ENCODE measurements at places on chromosomes 2 and 18.

GRCh38 chr18:39272230-39272629, 1706.6 kb upstream of the CELF4 start:
- no peak for DNase-seq

DNA sequence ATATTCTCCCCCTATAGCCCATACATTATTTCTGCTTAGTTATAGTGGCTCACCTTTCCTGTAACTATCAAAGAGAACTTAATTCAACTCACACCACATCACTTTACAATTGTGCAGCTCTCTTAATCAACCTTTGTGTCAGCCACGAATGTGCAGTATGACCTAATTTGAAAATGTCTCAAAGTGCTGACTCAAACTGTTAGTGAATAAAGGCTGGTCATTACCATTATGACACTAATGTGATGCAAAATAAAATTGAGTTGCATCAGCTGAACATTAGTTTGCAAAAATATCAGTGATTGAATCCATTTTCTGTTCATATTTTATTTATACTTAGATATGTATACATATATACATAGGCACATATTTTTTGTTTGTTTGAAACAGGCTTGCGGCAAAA, 251.8 kb downstream of the MEIS1 start:
- DNase-seq: no peak

GRCh38 chr18:46518438-46518837, 138.6 kb downstream of the LOXHD1 start:
- DNase-seq: no peak

- DNase-seq: no peak
Observed at GRCh38 chr2:213036836-213037235, 114.6 kb downstream of the IKZF2 start.

DNA sequence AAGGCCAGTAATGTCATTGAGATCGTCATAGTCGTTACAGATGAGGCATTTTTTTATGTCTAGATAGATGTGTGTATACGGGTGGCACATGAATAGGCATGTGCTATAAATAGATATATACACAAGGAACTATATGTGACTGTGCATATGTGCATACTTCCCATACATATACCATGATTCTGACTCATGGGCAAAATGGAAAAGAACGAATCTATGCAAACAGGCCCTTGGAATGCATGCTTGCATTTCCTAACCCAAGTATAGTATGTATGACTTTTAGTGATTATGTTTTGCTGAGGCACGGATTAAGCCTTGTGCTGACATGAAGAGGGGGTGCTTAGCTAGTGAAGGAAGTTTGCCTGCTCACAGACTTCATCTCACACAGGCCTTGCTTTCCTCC, 111.7 kb downstream of the BCL11A start:
- no peak for DNase-seq

DNA sequence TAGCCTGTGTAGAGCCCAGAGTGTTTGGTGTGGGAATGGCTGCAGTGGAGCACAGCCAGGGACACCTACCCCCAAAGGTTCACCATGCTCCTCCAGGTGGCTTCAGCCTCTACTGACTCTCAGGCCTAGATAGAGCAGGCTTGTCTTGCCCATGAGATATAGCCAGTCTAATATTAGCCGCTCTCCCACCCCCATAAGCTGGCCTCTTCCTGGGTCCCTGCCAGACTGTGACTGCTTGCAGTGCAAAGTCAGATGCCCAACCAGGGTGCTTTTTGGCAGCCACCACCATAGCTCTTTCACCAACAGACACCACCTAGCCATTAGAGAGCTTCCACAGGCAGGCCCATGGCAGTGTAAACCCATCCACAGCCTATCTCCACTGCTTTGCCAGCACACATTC, 405.3 kb downstream of the MBD2 start:
- no peak for DNase-seq

DNA sequence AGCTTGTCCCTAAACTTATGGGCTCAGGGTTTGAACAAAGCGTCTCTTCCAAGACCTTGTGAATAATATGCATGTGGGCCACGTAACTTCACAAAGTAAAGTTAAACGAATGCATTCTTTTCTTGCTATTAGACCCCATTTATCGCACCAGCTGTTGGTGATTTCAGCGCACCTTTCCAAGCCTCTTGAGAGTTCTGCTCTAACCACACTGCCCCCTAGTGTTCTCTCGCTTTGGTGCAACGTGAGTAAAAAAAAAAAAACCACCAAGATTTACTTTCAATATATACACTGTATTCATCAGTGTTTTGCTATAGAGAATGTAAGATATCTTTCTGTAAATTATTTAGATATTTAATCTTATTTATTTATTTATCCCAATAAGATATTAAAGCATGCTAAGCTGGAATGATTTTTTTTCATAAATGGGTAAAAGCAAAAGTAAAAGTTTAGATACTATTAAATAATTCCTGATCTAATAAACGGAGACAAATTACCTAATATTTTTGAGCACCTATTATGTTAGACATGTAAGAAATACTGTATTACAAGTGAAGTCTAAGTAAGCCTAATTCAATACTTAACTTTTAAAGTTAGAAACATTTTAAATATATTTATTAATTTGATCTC, 459.5 kb downstream of the DLGAP1 start:
- DNase-seq: peak; percentile 66

GRCh38 chr2:181575024-181575649, 81.8 kb downstream of the CERKL start:
- DNase-seq: no peak

- DNase-seq: peak; percentile 91
Observed at GRCh38 chr2:230219419-230220331, at the start of gene SP110. Gene SP110 (minus strand): TSS chr2:230219984. CDS start chr2:230216927, 3,057 bp downstream.

- no peak for DNase-seq
Observed at GRCh38 chr2:97957432-97958183, 38.1 kb downstream of the TMEM131 start.

DNA sequence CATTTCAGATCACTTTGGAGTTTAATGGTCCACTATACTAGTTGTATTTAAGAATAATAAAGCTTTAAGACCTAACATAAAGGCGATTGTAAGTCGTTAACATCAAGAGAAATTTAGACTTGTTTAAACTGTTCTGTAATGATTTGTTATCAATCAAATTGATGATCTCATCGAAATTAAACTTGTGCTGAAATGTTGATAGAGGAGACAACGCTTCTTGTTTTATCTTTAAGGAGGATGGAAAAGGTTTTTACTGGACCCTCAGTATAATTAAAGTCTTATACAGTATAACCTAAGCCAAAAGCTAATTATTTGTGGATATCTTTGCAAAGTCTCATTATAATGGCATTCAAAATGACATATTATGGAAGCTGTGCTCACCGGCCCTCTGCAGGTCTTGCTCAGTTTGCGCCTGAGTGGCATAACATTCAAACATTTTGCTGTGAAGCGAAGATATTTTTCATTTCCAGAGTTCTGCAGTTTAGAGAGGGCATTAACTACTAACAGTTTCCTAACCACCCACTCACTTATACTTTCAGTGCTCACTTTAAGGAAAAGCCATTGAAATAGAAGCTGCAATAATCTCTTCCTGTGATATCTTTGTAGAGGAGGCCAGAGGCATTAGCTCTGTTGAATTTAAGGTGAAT, 1.4 kb upstream of the SERTAD2 start:
- DNase-seq: no peak

DNA sequence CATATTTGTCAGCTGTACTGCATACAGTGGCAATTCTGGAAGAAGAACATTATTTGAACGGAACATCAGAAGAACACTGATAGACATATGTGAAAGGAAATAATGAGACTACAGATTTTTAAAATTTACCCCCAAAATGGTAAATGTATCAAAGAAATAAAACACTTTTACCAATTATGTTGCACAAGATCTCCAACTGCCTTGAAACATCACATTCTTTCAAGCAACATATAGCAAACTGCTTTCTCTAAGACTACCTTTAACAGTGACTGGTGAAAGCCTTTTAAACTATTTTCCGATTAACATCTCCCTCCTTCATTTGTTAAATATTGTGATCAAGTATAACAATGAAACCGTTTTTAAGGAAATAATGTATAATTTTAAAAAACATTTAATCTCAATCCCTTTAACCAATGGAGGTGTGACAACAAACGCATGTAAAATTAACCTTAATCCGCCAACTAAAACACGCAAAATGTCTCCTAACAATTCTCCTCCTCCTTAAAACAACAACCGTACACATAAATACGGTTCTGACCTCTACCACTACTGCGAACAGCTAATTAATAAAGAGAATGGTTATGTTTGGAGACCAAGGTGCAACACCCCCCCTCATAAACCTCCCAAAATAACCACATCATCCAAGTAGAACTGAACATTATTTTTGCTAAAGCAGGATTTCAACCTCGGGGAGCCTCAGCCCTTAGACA, 2.4 kb downstream of the FBXO11 start:
- no peak for DNase-seq

DNA sequence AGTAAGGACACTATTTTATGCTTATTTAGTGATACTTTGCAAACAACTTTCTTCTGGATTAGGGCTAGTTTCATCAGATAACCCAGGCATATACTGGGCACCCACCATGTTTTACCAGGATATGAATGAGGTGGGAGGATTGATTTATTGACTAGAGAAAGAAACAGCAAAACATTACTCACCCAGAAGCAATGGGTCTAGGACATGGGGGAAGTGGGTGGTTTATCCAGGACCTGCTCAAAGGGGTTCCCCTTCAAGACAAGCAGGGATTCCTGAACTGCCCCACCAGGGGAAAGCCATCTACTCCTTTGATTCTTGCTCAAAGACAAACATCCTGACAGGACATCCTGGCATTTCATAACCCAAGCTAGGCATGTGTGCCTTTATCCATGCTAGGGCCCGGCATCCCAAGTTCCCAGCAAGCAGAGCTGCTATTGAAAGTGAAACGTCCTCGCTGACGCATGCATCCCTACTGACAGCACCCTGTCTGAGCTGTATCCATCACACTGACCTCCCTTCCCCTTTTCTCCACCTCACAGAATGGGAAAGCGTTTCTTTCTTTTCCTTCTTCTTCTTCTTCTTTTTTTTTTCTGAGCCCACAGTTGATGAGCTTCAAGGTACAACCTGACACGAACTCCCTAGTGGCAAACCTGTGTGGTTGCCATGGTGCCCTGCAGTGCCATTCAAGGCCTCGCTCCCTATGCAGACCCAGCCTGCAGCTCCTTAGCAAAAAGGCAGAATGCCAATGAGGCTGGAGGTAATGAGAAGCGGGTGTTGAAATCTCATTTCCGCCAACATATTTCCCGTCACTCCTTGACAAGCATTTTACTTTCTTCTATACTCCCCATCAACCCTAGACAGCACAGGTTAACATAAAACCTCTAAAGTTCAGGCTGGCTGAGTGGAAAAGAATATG, 70.5 kb downstream of the CLHC1 start:
- DNase-seq: peak; percentile 46

DNA sequence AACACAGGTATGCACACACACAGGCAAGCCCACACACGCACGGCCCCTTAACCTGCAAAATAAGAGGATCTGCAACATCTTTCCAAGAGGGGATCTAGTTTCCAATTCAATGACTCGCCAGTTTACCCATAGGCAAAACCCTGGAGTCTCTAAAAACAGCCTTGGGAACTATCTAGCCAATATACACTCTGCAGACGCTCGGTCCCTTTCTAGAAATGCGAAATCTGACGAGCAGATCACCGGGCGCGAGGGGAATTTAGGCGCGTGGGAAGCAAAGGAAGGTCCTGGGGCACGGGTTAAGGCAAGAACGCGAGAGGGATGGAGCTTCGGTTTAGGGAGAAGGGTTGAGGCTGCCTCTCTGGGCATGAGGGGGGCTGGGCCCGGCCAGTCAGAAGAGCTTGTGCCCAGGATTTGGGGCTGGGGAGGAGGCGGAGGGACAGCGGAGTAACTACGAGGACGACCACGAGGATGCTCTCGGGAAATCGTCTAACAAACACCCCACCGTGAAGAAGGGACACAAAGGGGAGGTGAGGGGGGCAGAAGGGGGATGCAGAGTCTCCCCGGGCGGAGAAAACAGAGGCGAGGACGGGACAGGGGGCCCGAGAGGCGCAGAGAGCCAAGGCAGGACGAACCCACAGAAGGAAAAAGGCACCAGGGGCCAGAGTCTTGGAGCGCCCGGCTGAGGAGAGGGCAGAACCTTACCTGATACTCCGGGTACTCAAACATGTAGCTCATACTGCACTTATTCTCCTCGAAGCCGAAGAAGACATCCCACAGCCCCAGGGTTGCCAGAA, 542 bp downstream of the PGAP1 start:
- peak; percentile 19 for DNase-seq

DNA sequence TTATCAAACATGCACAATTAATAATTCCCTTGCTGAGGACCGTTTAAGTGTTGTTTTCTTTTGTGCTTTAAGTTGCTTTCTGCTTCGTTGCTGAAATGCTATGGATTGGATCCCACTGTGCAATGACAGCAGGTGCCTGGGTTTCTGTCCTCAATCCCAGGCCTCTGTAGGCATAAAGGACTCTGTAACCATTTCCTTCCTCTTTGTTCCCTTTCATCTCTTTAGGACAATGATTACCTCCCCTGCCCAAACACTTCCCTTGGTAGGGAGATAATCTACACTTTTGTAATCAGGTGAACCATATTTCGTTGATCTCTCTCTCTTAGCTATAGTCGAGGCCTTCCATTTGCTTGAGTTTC, 58.6 kb upstream of the LYPD6B start:
- DNase-seq: no peak

DNA sequence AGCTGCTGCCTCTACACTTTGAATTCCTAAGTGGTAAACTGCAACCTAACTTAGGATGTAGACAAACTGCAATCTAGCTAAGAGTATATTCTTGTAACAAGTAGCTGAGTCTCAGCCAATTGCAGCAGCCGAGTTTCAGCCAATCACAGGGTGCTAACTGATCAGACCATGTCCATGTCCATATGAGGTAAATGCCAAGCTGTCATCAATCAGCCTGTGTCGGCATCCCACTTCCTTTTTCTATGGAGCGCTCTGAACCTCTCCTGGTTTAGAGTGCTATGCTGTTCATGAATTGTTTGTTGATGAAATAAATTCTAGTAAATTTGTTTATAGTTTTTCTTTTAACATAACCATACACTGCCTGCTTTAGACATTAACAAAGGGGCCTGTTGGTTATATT, 408.8 kb downstream of the NBAS start:
- DNase-seq: no peak

DNA sequence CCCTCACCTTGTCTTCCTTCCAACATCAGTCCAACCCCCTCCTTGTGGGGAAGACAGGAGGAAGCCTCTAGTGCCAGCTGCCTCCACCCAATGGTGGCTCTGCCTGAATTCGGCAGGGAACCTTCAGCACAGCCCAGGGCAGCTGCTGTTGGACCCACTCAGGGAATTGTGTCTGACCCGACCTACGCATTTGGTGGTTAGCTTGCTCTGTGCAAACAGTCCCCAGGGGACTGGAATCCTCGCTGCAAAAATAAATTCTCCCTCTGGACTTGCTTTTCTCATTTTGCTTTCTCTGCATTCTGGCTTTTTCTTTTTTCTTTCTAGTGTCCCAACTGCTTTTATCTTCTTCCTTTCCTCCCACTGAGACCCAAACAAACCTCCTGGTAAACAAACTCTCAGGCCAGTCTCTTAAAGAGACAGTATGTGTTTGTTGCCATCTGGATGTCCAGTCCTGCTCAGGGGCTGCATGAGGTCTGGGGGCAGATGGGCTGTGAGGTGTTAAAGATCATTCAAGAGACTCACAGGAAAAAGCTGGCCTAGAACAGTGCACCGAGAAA, 137.7 kb upstream of the HAAO start:
- DNase-seq: no peak
